ENCODE measurements at places on chromosomes 7 and 10.
A peak's percentile ranks its signal among the peaks of the same experiment; 100 is the strongest.

DNA sequence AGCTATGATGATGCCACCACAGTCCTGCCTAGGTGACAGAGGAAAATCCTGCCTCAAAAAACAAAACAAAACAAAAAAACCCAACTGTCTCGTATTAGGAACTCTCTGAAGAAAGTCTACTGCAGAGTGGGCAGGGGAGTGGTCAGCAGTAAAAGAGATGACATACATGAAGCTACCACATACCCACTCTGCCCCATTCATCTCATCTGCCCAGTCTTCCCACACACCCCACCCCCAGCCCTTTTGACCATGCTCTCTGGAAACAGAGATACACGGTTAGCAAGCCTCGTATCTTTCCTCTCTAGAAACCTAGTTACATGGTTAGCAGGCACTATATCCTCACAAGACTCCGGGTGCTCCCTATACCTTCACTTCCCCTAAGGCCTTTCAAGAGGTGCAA is 8.3 kb downstream of the SLC37A3 start:
- DNase-seq = no peak

GRCh38 chr7:2165610-2166594 is 66.8 kb downstream of the MAD1L1 start:
- no peak for DNase-seq

- peak; percentile 49 for DNase-seq
These were observed 152.2 kb downstream of the CRPPA start for GRCh38 chr7:16268821-16269768.

DNA sequence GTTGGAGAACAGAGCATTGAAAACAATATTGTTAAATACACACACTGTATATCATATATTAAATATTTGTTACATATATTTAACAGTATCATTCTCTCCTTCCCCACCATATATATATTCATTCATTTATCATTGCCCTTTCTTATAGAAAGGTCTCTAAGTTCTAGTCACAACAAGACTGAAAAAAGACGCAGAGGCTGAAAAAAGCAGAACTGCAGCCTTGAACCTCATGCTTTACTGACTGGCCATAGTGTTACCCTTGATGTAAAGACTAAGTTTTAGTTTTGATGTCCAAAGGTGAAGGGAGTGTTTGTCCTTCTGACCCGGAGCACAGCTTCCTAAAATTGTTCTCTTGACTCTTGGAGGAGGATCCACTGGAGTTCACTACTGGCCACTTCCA is 247.9 kb downstream of the PTEN start:
- no peak for DNase-seq

GRCh38 chr7:84535580-84536270 is 341.1 kb upstream of the SEMA3A start:
- DNase-seq = no peak

- peak; percentile 3 for DNase-seq
These were observed 283.7 kb upstream of the FZD1 start for GRCh38 chr7:90980545-90980944.

- no peak for DNase-seq
These were observed 1.7 kb downstream of the TCAF1 start for GRCh38 chr7:143900230-143900766.

Data from fibroblast of skin of scalp (primary cell).